ENCODE measurements at places on chromosomes 5 and 9. TPM values are rescaled to one million over a fixed set of nuclear protein-coding genes. Genes with fewer than 3 reads are reported as not detected.

ZDHHC11 gene
- total RNA-seq = 17.0 TPM

DPP7 gene
- 291 TPM for total RNA-seq

- no peak for DNase-seq
These were observed 656.2 kb upstream of the PTPRD start for GRCh38 chr9:11269036-11269435.

DNA sequence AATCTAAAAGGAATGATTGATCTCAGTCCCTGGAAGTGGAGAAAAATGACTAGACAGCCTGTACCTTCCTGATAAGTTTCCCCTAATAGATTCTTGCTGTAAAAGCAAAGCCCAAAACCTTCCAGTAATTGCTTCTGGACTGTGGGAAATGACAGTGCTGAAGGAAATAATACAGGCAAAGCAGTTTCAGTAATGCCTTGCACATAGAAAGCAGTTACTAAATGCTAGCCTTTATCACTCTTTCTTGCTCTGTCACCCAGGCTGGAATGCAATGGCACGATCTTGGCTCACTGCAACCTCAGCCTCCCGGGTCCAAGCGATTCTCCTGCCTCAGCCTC lies 50.3 kb downstream of the MAP1B start:
- DNase-seq = no peak

DNA sequence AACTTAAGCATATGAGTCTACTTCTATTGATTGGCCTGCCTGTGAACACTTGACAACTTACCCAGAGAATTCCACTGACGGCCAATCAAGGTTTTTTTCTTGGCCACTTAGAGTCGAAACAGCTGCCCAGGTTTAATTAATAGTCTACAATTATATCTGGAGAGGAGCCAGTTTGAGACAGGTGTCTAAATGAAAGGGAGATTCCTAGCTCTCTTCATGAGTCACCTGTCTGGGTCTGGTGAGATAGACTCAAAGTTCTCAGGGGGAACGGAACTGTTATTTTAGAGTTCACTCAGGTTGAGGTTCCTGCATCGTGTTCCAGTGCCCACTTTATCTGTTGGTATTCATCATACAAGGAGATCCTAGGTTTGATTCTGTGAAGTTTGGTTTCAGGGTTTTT lies 111.0 kb downstream of the CD180 start:
- DNase-seq = no peak

DNA sequence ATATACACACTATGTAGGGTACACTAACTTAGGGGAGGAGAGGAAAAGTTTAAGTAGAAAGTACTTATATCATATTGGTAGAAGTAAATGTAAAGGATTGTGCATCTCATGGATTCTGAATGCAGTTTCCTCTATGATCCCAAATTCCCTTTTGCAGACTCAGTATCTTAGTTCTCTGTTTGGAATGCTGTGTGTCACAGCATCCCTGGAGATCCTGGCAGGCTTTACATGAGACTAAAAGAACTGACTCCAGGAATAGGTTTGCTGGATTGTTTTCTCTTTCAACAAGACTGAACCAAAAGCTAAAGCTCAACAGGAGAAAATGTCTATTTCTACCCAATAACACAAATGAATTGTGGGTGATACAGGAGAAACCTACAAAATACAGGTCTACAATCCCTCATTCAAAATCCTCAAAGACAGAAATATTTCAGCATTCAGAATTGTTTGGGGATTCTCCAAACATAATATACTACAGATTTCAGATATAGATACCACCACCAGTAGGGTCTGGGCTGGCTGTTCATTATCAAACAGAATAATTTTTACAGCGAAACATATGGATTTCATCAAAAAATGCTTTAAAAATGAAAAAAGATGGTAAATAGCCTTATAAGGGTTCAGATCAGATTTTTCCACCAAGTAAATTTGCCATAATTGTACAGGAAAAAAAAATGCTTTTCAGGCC lies 324.7 kb upstream of the GRAMD2B start:
- DNase-seq = no peak

DNA sequence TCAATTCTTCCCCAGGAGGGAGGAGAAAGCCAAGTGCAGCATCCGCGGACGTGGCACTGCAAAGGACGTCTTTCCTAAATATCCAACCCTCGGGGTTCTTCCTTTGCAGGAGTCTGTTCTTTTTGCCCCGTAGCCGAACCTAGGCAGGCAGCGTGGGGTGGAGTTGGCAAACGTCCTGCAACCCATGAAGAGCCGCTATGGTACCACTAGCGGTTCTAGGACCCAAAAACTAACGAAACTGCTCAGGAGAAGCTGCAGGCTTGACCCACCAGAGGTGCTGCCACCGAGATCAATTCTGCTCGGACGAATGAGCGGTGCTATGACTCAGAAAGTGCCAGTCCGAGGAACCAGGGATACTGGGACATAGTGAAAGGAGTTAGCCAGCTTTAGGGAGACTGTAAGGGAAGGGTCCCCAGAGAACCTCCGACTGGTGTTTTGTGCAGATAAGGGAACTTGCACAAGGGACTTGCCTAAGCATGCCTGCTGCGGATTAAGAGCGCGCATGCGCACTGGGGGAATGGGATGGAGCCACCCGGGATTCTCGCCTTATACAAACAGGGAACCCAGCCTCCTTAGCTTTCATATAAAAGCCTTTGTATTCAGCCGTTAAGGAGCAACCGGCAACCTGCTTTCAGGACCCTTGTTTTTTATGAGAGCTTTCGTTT lies 32.7 kb downstream of the ANXA2R start:
- DNase-seq = no peak

DNA sequence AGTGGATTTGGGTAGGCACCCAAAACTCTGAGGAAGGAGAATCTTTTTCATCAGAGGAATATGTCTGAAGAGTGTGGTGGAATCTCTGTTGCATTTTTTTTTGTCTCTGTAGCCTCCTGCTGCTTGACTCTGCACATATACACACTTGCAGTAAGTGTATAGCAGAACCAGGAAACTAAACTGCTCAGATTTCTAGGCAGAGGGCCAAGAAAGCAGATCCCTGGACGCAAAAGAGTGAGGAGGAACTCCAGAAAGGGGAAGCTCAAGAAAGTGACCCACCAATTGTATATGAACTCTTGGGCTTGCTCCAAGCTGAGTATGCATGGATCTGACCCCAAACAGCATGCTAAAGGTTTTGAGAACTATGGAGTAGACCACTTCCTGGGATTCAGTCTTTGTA lies 181.8 kb downstream of the GADD45G start:
- no peak for DNase-seq

DNA sequence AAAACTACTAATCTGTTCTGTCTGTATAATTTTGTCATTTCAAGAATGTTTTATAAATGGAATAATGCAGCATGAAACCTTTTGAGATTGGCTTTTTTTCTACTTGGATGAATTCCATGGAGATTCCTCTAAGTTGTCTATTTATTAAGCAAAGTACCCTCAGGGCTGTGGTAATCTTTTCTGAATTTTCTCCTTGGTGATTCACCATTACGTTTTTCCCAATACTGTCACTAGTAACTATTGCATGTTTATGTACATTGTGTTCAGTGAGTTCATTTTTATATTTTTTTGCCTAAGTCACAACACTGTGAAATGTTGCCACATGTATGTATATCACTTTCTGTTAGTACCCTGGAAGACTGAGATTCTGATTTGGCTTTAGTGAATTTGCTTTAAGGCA lies 177.0 kb upstream of the GRIN3A start:
- DNase-seq = no peak

DNA sequence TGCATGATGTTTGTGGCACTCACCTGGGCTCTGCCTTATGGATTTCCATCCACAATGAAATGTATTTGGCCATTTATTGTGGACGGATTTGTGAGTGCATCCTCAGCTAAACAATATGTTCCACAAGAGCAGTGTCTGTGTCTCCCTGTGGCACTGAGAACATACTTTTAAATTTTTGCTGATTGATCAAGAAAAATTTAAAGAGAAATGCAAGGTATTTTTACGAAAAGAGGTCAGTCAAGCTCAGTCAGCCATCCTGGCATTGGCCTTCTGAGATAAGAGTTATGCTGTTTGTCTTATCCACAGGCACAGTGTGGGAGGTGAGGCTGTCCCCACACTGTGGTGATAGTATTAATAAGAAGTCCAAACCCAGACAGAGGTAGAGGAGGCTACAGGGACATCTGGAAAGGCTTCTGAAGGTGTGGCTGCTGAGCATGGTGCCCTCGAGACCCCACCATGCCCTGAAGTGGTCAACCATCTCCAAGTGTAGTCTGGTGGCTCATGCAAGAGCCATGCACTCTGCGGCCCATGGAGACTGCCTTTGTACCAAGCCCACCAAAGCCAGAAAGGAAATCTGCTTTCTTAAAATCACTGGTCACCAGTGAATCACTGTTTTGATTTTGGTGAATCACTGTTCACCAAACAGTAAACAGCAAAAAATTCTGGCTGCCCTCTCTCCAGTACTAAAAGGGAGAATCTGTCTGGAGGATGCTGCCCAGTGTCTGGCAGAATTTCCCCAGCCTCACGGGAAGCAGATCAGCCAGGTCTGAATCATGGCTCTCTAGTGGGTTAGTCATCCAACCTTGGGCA lies 28.8 kb downstream of the SPOCK1 start:
- no peak for DNase-seq

Measured in HCT116 (cell line).